ENCODE measurements at places on chromosomes 3 and 15.

GRCh38 chr15:79674124-79674465 is 222.7 kb downstream of the MTHFS start:
- DNase-seq, result no peak

- no peak for DNase-seq
Observed at GRCh38 chr15:65761210-65761926, 30.7 kb downstream of the DENND4A start.

GRCh38 chr3:117726776-117727175 is 1017.2 kb downstream of the TUSC7 start:
- DNase-seq, result no peak

GRCh38 chr3:168117059-168117458 is 21.3 kb upstream of the GOLIM4 start:
- no peak for DNase-seq

DNA sequence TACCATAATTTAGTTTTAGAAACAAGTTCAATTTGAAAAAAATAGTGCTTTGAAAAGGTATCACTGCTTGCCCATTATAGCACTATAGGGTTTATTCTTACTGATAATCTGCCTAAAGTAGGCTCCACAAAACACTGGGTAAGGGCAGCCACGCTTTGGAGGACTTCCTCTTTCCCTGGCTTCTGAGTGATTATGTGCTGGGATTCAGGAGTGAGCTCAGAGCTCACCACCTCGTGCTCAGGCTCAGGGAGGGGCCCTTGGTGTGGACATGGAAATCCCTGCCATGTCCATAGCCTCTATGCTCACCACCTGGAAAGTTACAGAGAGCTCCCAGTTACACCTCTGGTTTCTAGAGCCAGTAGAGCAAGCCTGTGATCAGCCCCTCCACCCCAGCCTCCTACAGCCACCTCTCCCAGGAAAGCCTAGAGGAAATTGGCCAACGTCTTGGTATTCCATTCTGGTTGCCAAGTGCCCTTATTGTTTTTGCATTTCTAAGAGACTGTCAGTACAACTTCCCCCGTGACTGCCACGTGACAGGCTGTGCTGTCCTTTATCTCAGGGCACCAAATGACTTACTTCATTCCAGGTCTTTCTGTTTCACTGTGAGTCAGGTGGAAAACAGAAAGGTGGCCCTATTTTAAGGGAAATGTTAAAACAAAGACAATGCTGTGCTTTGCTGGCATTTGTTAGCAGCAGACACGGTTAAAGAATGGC is 316.0 kb downstream of the RORA start:
- DNase-seq, result no peak

- DNase-seq, result no peak
Observed at GRCh38 chr3:48567500-48567899, 3.9 kb upstream of the UCN2 start.

GRCh38 chr3:177451864-177452830 is 254.9 kb upstream of the TBL1XR1 start:
- DNase-seq, result no peak

GRCh38 chr15:62068071-62068809 is 1.5 kb downstream of the C2CD4A start:
- no peak for DNase-seq

- DNase-seq, result no peak
Observed at GRCh38 chr3:115336836-115337235, 189.7 kb upstream of the ZBTB20 start.

DNA sequence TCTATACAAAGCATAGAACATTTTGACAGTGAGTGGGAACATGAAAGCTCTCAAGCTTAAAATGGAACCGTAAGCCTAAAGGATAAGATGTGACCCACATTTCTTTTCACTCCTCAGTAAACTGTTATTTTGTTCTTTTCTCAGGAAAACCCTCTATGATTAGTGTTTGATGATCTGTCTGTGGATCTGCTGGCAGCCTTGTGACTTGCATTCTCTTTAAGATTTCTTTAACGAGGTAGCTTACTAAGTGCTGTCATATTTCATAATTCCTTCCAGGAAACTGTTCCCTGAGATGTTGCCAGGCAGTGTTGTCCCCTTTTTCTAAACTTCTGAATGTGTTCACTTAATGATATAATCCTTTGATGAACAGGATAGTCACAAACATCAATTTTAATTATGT is 167.6 kb downstream of the PYDC2 start:
- no peak for DNase-seq

GRCh38 chr3:32419742-32420125 is 28.1 kb downstream of the CMTM7 start:
- DNase-seq, result no peak

DNA sequence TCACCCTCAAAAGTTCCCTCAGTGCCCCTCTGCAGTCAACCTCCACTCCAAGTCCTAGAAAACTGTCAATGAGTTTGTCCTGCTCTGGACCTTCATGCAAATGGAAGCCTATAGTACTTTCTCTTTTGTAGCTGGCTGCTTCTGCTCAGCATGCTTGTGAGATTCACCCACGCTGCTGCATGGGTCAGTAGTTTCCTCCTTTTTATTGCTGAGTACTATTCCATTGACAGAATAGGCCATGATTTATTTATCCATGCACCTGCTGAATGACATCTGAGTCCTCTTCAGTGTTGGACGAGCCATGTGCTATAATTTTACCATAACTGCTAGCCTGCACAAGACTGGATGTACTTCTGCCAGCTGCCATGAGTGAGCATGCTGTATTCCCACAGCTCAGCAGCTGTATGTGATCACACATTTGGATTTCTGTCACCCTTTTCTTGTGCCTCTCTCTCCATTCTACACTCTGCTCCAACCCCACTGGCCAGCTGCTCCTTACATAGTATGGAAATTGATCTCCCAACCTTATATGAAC is 26.3 kb downstream of the CDCP1 start:
- DNase-seq, result no peak

DNA sequence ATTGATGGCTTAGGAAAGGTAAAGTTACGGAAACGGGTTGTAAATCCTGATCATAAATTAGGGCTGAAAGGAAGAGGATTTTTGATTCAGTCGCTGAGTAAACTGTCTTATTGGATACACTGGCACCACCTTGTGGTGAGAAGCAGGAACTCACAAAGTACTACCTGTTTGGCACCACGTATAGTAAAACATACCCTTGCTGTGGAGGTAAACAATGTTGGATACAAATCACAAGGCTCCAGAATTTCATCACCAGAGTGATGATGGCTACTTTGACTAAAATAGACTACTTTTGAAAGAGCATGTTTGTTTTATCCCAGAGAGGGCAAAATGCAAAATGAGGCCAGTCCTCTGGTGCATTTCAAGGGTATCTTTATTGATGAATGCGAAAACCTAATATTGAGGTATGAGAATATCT is 216.9 kb downstream of the IGSF11 start:
- no peak for DNase-seq

DNA sequence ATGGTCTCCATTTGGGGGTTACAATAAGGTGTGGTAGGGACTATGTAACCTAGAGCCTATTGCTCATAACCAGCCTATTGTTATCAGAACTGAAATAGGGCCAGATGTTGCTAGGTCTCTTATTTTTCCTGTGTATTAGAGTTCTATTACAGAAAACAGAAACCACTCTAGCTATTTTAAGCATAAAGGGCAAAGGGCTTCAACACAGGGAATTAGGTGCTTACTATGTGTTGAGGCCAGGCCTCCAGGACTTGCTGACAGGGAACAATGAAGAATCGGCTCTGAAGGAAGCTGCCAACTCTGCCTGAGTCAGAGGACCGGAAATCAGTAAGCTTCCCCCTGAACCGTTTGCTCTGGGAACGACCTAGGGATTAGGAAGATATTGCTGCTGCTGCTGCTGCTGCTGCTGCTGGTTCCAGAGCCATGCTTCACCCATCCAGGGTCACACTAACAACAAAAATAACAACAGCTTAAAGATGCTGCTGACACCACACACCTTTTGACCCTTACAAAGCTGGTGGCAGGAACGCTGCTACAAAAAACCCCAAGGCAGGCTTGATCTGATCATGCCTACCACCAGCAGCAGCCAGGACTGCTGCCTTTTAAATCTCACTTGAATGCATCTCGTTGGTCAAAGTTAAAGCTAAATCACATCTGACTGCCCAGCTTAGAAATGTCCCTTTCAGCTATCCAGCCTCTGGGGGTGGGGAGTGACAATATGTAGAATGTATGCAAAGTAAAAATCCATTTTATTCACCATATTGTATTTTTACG is 276.9 kb upstream of the IL12A start:
- DNase-seq, result no peak

DNA sequence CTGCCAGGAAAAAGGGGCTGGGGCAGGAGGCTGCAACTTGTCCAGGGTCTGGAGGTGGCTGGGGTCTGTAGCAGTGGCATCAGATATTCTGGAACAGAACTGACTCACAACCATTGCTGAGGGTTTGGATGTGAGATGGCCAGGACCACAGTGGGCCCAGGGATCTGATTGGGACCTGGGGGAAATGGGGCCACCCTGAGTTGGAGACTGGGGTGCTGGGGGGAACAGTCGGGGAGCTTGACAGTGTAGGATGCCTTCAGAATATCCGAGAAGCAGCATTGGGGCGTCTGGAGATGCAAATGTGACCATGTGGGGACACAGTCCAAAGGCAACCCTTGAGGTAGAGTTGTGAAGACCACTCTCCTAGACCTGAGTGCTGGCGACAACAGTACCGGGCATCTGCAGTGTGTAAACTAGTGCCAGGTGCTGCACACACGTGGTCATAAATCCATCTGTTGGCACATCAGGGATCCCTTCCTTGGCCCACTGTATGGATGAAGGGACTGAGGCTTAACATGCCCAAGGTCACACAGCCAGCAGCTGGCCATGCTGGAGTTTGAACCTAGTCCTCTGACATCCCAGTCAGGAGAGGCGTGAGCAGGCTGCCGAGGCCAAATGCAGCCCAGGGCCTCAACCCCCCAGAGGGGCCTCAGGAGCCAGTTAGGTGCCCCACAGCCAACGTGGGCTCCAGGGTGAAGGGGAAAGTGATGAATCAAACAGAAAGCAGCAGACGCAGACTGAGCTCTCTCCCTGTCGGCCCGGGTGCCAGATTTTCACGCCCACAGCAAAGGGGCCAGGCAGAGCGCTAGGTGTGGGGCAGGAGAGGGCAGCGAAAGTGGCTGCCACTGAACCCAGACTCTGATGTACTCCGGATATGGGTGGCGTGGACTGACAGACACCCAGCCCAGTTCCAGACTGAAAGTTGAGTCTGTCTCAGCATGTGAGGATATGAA is 18.8 kb downstream of the HEMK1 start:
- no peak for DNase-seq

DNA sequence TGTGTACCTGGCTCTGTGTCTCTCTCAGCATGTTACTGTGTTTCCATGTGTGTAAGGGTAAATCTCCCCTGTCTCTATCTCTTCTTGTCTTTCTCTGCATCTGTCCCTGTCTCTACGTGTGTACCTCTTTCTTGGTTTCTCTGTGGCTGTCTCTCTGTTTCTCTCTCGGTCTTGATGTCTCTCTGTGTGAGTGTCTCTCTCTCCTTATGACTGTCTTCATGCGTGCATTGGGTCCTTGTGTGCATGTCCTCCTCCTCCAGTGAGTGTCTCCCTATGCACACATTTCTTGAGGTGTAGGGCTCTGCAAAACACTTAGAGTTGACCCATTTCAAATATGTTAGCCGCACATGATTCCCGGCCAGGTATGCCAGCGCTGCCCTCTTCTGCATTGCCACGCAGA is 903.3 kb upstream of the CFAP20DC start:
- no peak for DNase-seq

GRCh38 chr15:88636654-88637053 is 2.2 kb upstream of the ISG20 start:
- no peak for DNase-seq

- DNase-seq, result no peak
Observed at GRCh38 chr15:67198157-67198754, 56.2 kb downstream of the AAGAB start.

GRCh38 chr15:38129531-38130204 is 123.0 kb upstream of the SPRED1 start:
- DNase-seq, result no peak

DNA sequence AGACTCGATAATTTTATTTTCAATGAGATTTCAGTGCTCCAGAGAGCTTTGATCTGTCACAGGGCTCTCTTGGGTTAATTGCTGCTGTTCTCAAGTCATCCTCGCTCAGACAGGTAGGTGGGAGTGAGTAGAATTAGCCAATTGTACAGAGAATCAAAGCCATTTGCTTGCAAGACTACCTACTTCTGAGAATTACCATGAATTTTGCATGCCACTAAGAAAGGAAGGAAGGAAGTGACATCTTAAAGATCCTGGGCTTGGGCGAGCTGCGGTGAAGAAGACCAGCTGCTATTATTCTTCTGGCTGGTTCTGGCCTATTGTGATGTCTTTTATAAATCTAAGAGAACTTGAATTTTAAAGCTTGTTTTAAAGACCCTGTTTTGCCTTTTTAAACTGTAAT is 154.1 kb upstream of the LPP start:
- DNase-seq, result no peak

DNA sequence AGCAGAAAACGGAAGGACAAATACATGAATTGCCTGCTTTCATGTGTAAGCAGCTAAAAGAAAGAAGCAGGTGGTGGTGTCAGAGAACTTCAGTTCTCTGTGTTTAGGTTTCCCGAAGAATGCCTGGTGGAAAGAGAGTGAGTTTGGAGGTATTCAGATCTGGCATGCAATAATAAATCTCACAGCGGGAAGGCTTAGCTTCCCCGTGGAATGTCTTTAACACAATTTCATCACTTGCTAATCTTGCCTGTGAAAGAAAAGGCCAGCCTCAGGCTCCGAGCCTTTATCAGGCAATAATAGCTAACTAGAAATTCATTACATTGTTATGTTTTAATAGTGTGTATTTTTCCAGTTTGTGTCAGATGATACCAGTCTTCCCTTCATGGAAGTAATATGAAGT is 220.3 kb downstream of the PDZRN3 start:
- no peak for DNase-seq

DNA sequence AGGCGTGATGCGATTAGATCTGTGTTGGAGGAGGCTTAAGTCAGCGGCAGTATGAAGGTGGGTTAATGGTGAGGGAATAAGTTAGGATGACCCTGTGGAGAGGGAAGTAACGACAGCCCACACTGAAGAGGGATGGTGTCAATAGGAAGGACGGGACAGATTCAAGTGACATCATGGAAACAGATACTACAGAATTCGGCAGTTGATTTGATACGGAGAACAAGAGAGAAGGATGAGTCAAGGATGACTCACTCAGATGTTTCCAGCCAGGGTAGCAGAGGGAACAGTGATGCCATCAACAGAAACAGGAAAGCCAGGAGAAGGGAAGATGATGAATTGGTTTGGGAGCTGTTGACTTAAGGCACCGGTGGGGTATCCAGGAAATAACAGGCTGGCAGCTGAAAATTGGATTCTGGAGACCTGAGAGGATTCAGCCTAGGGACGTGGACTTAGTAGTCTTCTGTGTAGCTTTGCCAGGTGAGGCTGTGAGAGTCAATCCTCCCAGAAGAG is 38.0 kb downstream of the SHC4 start:
- DNase-seq, result no peak

GRCh38 chr3:58537412-58538301 is 667 bp upstream of the ACOX2 start:
- no peak for DNase-seq

GRCh38 chr3:17664923-17665322 is 77.5 kb downstream of the TBC1D5 start:
- DNase-seq, result no peak

Measured in stimulated activated CD8-positive, alpha-beta memory T cell treated with anti-CD3 and anti-CD28 coated beads, Interleukin-4, amount 100 ng/mL, for 1 hour (primary cell).